ENCODE measurements at places on chromosomes 2 and 18.

DNA sequence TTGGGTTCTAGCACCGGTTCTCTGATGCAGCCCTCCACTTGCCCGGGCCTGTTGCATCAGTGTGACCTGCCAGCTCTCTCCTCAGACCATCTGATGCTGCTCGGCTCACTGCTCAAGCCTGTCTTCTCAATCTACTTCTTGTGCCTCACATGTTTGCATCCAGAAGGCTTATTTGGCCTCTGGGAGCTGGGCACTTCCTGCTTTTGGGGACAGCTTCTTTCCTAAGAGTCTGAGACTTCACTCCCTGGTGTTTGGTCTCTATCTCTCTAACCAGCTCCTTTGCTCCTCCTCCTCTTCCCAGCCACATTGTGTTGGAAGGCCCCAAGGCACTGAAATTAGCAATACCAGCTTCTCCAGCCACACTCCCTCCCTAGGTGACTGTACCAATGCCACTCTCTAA, 212.8 kb downstream of the CDCA7 start:
- no peak for DNase-seq

DNA sequence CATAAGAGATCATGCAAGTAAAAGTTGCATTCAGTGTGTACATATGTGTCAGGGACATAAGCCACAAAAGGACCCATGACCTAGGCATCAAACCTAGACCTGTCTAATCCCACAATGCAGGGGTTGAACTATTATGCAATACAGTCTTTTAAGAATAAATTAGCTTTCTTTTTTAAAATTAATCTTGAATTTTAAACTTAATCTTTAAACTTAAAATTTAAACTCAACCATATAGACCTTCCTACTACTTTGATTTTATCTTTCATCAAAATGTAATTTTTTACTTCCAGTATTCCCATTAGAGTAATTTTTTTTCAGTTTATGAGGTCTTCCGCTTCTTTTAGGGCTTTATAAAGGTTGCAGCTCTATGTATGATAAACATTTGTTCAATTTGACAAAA, 702.9 kb downstream of the SUCLG1 start:
- DNase-seq: no peak

DNA sequence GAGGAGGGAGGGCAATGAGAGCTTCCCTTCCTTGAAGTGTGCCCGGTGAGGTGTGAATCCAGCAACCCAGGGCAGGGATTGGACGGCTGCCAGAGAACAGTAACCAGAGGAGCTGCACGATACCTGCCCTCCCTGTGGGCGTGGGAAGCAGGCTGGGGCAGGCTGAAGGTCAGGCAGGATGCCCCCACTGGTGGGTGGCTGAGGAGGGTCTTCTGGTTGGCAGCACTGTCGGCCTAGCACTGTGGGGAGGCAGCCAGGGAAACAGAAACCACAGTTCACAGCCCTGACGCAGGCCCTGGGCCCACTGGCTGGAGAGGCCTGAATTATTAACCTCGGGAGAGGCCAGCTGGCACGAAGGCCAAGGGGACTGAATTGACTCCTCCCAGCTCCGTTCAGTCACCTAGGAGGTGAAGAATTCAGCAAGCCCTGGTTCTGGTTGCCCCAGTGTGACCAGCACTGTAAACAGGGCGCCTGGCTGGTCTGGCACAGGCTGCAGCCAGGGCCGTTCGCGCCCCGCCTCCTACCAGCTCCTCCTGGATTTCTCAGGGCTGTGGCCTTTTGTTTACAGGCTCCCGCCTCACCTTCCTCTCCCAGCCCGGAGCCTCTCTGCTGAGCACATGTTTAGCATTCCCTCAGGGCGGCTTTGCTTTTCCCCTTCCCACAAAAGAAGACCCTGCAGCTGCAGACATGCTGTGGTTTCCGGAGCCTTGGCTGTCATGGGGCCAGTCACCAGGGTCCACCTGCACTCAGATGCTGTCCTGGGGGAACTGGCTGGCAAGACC, 97.8 kb downstream of the B3GNT2 start:
- no peak for DNase-seq

- DNase-seq: no peak
Measured at GRCh38 chr2:165610591-165611029, 141.1 kb downstream of the CSRNP3 start.

GRCh38 chr2:68466778-68467076, 367 bp downstream of the FBXO48 start:
- no peak for DNase-seq

DNA sequence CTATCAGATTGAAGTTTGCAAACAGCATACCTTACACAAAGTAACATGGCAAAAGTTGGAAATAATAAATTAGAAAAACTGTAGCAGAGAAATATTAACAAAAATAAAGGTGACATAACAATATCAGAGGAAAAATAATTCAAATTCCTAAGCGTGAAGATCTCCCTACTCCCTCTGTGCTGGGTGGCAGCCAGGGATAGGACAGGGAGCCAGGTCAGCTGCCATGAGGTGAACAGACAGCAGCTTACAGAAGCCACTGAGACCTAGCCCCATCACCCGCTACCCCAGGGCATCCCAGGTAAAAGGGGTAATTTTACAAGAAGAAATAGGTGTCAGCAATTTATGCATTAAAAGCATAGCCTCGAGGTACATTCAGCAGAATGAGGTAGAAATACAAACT, 423.8 kb upstream of the HS6ST1 start:
- no peak for DNase-seq

- DNase-seq: no peak
Measured at GRCh38 chr2:190458352-190459107, 50.4 kb downstream of the MFSD6 start.

- DNase-seq: no peak
Measured at GRCh38 chr18:40553029-40553428, 1402.0 kb upstream of the PIK3C3 start.

GRCh38 chr2:39210846-39211245, 32.9 kb downstream of the CDKL4 start:
- no peak for DNase-seq

DNA sequence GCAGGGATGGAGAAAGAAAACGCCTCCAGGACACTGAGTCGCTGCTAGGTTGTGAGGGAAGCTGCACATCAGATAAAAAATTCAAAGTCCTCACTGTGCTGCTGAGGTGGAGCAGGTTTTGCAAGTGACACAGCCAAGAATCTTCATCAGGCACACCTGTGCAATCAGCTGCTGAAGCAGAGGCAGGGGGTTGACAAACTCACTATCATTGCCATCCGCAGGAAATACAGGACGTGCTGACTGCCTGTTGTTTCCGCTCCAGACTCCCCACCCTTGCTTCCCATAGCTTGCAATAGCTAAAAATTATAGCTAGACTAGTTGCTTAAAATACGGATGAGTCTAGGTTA, 147.8 kb upstream of the FHL2 start:
- no peak for DNase-seq

GRCh38 chr18:79068341-79068936, 755 bp upstream of the ATP9B start:
- DNase-seq: peak; percentile 9

- DNase-seq: no peak
Measured at GRCh38 chr2:69133898-69134297, 120.9 kb downstream of the ANTXR1 start.

- DNase-seq: no peak
Measured at GRCh38 chr2:152894051-152894450, 175.6 kb downstream of the ARL6IP6 start.

GRCh38 chr2:224775647-224776046, 59.5 kb upstream of the CCDC195 start:
- DNase-seq: no peak

DNA sequence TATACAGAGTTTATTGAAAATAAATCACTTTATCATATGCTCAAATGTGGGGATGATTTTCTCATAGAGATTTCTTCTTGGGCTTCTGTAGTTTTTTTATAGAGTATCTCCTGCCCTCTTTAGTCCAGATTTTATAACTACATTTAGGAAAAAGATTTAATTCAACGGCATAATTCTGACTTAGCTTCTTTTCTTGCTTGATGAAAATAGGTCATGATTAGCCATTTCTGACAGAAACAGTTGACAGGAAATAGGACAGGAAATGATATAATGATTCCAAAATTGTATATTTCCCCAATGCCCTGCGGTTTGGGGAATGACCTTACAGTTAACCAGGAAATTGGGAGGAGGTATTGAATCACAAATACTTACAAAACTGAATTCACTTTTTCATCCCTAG, 1531.9 kb upstream of the ACVR2A start:
- DNase-seq: peak; percentile 50

GRCh38 chr2:37372000-37372399, 27.6 kb downstream of the QPCT start:
- DNase-seq: no peak

DNA sequence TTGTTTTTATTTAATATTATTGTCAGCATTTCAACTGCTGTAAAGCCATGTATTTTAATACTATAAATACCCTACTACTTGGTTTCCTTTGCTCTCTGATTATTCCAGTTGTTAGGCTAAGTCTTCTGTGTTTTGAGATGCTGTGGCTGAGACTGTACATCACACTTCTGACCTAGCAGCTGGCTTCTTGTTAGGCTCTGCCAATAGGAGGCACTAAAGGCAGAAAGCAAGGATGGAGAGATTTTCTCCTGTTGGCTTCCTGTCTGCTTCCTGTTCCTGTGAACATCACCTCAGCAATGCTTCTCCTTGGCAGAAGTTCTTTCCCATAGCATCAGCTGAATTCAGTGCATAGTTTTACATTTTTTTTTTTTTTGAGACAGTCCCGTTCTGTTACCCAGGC, 68.3 kb upstream of the YPEL5 start:
- no peak for DNase-seq

- no peak for DNase-seq
Measured at GRCh38 chr18:40365526-40365925, 1589.5 kb upstream of the PIK3C3 start.

- no peak for DNase-seq
Measured at GRCh38 chr2:186780701-186781316, 68.2 kb downstream of the ZSWIM2 start.

DNA sequence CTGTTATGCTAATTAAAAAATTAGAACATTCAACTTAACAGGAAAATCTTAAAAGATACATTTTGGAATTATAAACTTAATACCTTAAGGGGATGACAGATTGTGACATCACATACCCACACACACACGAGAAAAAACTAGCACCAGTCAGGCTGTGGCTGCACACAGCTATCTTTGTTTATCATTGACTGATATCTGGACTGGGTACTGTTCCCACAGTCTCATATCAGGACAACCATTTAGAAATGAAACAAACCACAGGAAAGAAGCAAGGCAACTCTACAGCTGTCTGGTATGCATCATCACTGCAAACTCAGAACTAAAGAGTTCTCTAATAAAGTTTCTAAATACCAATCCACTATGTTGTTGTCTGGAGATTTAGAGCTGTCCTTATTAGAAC, 210.9 kb upstream of the SMAD7 start:
- DNase-seq: no peak

- no peak for DNase-seq
Measured at GRCh38 chr18:23386317-23386716, 66.8 kb upstream of the RIOK3 start.

GRCh38 chr2:172578860-172579512, 23.1 kb downstream of the PDK1 start:
- no peak for DNase-seq

DNA sequence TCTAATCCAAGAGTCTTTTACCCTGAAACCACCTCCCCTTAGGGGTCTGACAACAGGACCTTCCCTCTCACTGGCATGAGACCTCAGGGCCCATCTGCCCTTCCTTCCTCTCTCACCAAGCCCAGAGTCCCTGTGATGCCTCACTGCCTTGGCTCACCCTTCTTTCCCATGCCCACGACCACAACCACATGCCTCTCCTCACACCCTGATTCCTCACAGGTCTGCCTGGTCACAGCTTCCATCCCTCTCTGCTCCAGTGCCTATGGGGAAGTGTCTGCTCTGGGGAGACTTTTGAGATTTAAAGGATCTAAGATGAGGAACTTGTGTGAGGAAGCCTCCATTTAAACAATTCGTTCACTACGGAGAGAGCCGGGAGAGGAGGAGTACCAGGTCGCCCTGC, 98.9 kb upstream of the SH3BP4 start:
- DNase-seq: no peak

DNA sequence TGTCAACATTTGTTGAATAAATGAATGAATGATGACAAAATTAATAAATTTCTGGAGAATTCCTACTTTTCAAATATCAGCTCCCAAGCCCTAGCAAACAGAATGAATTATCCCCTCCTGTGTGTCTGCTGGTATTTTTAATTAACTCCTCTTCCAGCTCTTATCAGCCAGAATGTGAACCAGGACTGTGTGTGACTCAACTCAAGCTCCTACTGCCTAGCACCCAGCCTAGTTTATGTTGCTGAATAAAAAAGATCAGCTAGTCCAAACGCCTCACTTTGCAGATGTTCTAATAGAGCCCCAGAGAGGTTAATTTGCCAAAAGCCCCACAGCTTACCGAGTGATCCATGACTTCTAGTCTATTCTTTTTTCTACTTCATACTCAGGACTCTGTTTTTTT, 50.3 kb downstream of the RABL2A start:
- no peak for DNase-seq

DNA sequence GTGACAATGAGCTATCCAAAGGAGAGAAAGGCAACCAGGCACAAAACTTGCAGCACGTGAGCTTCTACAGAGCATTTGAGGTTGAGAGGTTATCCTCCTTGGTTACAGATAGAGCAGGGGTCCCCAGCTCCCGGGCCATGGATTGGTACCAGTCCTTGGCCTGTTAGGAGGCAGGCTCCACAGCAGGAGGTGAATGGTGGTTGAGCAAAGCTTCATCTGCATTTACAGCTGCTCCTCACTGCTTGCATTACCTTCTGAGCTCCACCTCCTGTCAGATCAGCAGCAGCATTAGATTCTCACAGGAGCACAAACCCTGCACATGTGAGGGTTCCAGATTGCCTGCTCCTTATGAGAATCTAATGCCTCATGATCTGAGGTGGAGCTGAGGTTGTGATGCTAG, 57.8 kb upstream of the ST8SIA3 start:
- no peak for DNase-seq

- no peak for DNase-seq
Measured at GRCh38 chr18:74682141-74682990, 84.7 kb downstream of the ZNF407 start.

- no peak for DNase-seq
Measured at GRCh38 chr18:38241736-38242135, 676.1 kb upstream of the CELF4 start.

DNA sequence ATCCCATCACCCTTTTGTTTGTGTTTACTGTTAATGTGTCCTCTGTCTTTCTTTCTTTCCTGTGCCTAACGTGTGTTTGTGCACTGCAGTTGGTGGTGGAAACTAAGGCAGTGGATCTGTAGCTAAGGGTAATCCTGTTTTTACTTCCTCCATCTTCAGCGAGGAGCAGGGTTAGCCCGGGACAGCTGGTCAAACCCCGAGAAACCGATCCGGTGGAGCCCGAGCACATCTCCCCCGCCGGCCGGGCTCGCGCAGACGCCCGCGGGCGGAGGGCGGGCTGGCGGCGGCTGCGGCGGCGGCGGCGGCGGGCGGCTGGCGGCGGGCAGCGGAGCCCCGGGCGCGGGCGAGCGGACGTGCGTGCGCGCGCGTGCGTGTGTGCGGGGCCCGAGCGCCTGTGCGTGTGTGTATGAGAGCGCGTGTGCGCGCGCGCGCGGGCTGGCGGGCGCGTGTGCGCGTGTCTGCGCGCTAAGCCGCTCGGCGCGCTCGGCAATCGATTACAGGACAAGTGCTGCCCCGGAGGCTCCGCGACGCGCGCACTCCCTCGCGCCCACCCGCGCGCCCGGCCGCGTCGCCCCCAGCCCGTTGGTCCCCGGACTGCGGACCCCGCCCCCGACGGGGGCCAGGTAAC, at the start of gene IKZF2:
TSS of gene IKZF2 (minus strand) at position 176 of the 628 bp plus-strand sequence. CDS start 2,983 bp downstream, outside the sequence.
- peak; percentile 85 for DNase-seq

GRCh38 chr2:43787895-43788294, 14.1 kb downstream of the DYNC2LI1 start:
- no peak for DNase-seq

GRCh38 chr18:34153711-34154110, 71.0 kb downstream of the NOL4 start:
- DNase-seq: peak; percentile 15

Measured in suppressor macrophage treated with lipopolysaccharide for 4 hours (primary cell).